ENCODE measurements at places on chromosomes 3 and 15.

- DNase-seq = no peak
Observed at GRCh38 chr3:141388395-141388794, 20.1 kb downstream of the ZBTB38 start.

GRCh38 chr3:36833160-36833814 is 68.9 kb upstream of the DCLK3 start:
- DNase-seq = no peak

GRCh38 chr3:66361356-66361755 is 139.5 kb downstream of the LRIG1 start:
- no peak for DNase-seq

DNA sequence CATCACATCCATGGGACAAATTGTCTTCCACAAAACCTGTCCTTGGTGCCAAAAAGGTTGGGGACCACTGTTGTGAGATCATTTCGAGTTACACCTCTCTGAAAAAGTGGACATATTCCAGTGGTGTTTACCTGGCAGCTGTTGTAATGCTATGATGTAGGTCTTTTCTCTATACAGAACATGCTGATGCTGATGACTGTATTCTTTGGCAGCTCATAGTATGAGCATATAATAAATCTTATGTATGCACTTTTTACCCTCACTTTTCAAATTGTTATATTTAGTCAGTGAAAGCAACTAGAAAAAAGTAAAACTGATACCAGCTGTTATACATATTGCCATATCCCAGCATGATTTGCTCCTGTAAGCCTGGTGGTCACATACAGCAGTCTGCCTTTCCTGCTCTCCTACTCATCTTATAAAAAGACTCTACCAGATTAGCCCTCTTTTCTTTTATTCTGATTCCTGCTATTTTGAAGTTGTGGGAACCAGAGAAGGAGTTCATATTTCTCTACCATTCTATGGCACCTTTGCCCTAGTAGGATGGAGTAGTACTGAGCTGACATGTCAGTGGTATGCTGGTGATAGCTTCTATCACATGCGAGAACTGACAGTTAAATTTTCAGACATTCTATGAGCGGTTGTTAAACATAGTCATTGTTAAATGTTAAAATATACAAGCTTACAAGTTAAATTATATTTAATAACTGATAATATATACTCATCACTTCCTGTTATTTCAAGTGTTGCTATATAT is 128.7 kb downstream of the FNDC3B start:
- DNase-seq = no peak

DNA sequence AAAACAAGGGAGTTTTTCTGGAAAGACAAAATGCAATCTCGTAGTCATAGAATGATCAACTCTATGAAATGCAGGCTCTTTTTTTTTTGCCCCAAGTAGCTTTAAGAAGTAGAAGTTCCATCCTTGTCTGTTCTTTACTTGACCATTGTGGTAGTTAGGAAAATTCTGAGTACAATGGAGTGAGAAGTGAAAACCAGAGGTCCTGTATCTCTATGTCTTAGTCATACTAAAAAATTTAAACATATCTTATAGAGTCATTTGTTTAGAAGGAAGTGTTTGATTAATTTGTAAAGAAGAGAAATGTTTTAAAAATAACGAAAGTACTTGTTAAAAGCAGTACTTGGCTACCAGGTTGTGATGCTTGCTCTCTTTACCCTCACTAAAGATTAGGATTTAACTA is 52.4 kb downstream of the PRKCI start:
- no peak for DNase-seq

DNA sequence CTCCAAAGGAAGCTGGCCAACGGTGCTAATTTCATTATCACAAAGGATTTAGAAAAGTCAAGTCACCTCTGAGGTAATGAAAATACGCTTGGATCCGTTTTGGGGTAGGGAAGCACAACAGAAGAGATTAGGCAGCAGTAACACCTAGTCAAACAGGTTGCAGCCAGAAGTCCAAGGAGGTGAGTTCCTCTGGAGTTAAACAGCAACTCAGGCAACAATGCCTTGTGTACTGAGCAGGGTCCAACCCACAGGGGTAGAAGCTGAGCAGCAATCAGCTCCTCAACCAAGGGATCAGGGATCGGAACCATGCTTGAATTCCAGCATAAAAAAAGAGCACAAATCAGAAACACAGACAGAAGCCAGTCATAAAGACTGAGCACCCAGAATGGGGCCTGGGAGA is 88.1 kb upstream of the SPRED1 start:
- no peak for DNase-seq

DNA sequence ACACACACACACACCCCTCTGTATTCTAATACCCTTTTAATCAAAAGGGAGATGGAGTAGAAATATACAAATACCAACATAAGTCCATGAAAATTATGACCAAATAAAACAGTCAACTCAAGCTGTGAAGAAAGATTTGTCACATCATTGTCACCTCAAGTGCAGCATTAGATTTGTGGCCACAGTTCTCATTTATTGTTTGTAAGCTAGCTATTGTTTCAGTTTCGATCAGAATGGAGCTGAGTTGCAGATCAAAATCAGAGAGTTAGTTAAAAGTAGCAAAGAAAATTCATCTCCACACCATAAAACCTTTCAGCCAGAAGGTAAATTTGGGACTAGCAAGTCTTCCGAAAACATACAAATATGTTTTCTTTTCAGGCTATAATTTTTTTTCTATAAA is 267.7 kb upstream of the LMCD1 start:
- no peak for DNase-seq

GRCh38 chr15:25954398-25954797 is 91.3 kb upstream of the ATP10A start:
- peak; percentile 12 for DNase-seq

DNA sequence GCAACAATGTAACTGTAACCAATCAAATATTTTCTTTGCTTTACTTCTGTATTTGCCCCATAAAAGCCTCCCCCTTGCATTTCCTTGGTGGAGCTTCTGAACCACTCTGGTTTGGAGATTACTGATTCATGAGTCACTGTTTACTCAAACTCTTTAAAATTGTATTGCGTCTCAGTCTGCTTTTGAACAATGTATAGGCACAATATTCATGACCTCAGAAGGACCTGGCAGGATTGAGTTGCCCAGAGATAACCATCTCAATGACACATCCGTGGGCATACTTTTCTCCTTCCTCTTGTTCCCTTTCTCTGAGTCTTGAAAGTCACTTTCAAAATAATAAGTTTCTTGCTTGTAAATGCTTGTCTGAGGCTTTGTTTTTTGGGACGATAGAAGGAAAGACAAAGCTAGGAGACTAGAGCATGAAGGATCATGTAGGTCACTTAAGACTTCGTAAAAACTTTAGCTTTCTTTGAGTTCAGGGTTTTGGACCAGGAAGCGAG is 57.1 kb upstream of the POU1F1 start:
- DNase-seq = no peak

- no peak for DNase-seq
Observed at GRCh38 chr15:69629631-69630161, 177.1 kb downstream of the RPLP1 start.

- no peak for DNase-seq
Observed at GRCh38 chr3:59872128-59872527, 822.3 kb upstream of the CFAP20DC start.

DNA sequence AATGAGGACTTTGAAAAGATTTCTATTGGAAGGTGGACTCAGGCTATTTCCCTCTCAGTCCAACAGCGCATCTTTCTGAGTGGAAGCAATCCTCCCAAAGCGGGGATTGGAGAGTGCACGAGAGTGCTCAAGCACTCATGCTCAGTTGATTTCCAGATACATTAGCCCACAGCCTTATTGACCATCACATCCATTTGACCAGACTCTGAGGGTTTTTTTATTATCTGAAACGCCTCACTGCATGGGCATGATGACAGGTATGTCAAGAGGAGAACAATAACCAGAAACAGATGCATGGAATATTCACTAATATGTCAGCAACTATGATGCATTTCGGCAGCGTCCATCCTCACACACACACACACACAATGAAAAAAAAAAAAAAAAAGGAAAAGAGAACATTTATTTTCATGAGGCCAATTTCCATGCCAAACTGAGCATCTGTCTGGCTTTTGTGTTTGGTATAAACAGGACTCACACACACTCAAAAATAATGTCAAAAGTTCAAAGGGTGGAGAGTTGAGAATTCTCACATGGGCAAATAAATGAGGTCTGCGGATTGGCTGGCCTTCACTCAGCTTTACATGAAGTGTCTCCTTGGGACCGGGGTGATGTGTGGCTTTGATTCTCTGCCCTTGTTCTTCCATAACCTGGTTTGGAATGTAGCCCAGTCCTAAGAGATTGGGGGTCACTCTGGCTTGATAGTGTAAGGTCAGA is 371.6 kb downstream of the MCTP2 start:
- DNase-seq = no peak

DNA sequence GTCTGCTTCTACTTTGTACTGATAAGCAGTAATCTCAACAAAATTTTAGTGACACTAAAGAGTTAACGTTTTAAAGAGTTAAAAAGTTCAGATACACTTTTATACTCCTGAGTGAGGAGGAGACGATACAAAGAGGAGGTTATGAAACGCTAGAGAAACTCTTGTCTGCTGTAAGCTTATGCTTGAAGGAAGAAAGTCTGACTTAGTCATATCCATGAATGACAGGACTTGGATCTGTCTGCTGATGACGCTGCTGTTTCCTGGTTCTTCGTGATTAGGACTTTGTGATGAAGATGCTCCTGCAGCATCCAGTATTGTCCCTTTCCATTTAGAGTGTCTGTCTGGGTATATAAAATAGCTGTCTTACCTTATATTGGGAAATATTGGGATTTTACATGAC is 15.8 kb downstream of the TCF12 start:
- DNase-seq = no peak

GRCh38 chr3:61629442-61629841 is 68.1 kb downstream of the PTPRG start:
- no peak for DNase-seq

DNA sequence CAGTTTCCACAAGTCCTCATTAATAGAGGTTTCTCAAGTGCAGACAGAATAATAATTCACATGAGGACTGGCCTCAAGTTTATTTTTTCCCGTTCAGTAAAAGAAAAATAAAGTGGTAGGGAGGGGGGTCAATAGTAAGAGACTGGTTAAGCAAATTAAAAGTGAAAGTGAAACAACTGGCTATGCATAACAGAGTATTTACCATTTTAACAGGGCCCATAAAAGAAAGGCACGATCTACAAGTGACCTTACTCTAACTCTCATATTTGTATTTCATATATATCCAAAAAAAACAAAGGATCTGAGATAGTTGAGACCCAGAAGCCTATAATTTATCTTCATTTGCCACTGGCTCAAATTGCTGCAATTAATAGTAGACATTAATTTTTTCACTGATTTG is 686.3 kb downstream of the NTRK3 start:
- no peak for DNase-seq

- no peak for DNase-seq
Observed at GRCh38 chr3:36695769-36696137, 68.6 kb downstream of the DCLK3 start.

DNA sequence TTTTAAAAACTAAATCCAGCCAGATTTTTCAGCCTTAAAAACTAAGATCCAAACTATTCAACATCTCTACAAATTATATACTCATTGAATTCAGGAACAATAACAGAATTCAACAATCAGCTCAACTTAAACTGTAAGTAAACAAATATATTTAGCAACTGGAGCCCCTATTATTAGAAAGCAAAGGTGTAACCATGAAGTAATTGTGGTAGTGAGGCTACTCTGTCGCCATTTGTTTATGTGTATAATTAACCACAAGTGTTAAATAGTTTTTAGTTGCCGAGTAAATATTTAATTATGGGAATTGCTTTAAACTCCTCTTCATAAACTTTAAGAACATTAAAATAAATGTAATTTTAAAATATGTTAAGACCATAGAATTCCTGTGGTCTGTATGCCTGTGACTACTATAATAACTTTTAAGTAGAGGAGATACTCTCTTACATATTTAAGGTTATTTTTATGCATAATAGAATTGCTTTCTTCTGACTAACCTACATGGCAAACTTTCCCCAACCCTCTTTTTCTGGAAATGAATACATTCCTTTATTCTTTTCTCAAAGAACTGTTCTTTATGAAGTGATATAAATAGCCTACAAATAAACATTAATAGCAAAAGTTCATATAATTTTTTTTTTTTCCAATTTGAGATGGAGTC is 51.2 kb downstream of the MFN1 start:
- DNase-seq = no peak

DNA sequence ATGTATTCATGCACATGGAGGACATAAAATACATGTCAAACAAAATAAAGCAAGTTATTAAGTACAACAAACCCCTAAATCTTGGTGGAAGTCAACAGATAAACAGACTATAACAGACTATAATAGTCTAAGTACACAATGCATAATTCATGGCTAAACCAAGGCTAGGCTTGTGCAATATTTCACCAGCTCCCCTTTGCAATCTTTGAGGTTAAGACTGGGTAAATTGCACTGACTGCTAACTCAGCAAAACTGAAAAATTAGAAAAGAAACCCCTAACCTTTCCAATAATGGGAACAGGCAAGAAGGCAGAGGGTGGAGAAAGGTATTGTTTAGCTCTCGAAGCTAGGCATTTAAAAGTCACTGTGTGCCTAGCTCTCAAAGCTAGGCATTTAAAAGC is 304.9 kb upstream of the WNT5A start:
- no peak for DNase-seq

DNA sequence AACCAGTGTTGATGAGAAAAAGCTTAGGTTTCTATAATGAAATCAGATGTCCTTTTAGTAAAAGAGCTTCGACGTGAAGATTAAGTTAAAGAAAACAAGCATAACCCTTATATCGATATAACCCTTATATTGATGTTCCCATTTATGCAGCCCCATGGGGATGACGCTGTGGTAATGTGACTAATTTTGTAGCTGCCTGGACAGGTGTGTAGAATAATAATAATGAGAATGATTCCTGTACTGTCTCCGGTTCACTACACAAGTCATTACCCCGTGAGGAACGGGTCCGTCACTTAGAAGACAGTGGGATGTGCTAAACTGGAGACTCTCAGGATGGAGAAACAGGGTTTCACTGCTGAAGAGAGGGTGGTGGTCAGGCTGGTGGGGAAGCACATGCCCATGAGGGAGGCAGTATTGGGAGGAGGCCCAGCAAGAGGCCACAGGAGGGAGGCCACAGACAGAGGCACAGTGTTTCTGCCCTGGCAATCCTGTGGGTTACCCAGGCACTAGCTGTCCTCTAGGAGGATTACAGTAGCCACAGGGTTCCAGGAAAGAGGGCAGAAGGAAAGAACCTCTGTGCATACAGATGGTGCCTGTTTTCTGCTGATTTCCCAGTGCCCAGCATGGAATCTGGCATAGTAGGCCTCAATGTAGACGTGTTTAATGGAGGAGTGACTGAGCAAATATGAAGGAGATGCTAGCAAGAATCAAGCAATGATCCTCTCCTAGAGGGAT is 191.1 kb upstream of the TSC22D2 start:
- DNase-seq = no peak

GRCh38 chr3:58746758-58747157 is 80.2 kb upstream of the FAM3D start:
- no peak for DNase-seq

- peak; percentile 68 for DNase-seq
Observed at GRCh38 chr3:129824926-129825541, 68.5 kb downstream of the TMCC1 start.

- peak; percentile 72 for DNase-seq
Observed at GRCh38 chr3:189249987-189250386, 78.2 kb downstream of the TPRG1 start.

All from NCI-H524 (cell line).